ENCODE measurements at places on chromosomes 12 and 14.

- DNase-seq = no peak
These were observed 34.6 kb downstream of the LMNTD1 start for GRCh38 chr12:25518512-25518911.

DNA sequence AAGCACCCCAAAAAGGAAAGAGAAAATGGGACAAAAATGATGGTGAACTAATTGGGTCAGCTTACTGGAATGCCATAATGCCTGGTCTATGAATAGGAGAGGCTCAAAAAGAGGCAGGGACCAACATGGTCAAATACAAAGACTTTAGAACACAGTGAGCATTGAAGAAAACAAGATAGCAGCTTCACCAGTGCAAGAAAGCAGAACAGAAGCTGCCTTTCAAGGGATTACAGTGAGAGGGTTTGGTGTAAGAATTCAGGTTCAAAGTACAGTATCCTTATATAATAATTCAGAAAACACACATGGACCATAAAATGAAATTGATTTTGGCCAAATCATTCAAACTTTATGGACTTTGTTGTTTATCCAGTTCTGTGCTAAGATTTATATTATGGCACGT is 162.1 kb downstream of the NAV3 start:
- DNase-seq = no peak

DNA sequence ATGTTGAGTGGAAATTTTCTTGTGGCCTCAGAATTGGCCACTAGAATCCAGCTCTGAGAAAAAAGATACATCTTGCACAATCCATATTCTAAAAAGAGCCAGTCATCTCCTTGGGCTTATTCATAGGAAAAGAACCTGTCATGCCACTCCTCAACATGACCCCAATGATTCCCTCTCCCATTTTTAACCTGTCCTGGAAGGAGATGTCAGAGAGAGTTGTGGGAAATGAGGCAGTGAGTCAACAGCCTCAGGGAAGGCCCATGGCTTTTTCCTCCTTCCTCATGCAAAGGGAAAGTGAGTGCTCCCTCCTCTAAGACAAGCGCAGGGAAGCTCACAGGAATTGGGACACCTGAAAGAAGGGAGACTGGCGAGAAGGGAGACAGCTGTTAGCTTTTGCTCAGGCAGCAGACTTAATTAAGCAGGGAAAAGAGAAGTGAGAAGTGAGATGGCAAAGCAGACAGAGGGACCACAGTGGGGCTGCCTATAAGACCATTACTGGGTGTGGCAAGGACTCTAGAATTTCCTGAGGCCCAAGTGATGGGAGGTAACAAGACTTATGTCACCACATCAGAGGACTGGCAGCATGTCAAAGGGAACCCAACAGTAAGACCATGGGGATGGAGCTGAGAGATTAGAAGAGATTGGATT is 10.2 kb upstream of the DHRS7 start:
- DNase-seq = peak; percentile 14

DNA sequence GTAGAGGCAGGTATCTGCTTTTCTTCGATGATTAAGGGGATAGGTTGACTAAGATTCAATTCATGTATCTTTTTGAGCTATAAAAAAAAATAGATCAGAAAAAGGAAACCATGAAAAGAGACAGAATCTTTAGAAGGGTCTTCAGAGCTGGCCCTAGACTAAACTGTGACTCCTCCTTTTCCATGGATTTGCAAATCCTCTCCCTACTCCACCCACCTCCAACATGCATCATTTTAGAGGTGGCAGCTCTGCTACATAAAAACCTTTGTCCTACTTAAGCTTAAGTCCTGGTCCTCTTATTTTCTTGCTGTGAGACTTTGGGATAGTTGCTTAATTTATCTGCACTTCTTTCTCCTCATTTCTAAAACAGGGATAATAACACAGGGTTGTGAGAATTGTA is 48.4 kb upstream of the LIMA1 start:
- DNase-seq = peak; percentile 20

DNA sequence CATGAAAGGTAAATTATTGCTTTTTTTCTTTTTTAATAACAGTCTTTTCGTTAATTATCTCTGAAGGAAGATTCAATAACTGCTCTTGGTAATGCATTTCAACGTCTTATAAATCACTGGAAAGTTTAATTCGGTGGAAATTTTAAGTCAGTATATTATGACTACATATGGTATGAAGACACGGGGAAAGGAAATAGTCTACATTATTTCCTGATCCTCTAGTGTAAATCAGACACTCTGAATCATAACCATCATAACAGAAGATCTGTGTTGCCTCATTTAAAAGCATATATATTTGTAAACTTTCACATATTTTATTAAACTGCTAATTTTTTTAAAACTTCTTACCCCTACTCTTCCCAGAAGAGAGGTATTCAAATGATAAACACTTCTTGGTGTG is 53.7 kb downstream of the EFCAB11 start:
- DNase-seq = no peak

DNA sequence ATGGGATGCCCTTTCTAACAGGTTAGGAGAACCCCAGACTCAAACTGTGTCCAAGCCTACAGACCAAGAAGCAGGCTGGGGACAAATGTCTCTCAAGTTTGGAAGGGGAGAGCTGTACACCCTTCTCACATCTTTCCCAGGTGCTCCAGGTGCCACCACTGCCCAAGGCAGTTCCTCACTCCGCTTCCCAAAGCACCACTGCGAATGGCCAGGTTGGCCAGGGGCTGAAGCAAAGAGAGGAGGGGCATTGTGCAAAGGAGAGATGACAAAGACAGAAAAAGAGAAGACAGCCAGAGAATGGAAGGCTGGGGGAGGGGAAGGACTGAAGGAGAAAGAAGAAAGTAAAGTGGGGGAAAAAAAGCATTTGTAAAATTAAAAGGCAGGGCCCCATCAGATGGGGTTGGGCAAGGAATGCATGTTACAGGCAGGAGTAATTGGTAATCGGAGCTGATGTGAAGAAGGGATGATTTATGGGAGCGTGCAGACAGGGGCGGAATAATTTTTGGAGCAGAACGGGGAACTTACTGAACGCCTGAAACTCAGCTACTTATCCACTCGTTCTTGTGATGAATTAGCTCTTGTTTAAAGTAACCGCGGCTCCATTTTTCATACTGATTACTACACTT is 165.8 kb downstream of the ESRRB start:
- no peak for DNase-seq

DNA sequence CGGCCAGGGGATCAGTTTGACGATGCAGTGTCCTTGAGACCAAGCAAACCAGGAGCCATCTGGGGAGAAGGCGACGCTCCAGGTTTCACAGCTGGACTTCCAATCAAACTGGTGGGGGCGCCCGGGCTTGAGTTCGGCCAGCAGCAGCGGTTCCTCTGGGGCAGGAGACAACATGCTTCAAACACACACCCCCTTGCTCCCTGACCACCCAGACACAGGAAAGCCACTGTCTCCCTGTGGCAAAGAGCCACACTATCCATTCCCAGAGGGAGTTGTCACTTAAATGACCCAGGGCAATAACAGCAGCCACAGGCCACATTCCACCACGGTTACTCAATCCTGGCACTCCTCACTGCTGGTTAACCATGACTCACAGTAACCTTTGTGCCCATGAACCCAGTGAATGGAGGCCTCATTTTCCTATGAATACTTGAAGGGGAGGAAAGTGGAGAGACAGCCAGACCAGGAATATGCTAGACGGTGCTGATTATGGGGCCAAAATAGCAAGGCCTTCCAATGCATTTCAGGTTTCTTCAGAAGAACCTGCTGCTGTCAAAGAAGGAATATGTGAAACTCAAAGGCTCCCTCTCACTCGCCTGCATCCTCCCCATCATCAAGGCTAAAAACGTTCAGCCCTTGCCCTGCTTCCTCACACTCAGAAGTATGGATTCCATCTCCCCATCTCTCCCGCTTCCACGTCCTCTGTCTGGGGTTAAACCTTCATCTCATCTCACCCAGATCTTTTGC is 8.5 kb downstream of the WSB2 start:
- DNase-seq = no peak

DNA sequence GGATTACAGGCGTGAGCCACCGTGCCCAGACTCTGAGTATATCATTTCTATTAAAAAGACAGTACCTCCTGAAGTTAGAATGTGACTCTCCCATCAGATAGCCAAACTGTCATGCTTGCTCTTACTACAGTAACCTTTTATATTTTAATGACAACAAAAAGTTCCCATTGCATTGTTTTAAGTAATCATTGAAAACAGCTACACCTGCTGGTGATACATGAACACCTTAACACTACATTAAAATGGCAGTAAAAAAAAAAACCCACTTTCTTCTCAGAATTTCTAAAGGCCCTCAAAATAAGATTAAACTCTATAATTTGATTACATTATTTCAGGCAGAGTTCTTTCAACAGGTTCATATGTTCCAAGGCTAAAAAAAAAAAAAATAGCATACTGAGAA is 76.7 kb downstream of the SH2B3 start:
- DNase-seq = no peak

- no peak for DNase-seq
These were observed 9.7 kb downstream of the TCL1B start for GRCh38 chr14:95695913-95696312.

DNA sequence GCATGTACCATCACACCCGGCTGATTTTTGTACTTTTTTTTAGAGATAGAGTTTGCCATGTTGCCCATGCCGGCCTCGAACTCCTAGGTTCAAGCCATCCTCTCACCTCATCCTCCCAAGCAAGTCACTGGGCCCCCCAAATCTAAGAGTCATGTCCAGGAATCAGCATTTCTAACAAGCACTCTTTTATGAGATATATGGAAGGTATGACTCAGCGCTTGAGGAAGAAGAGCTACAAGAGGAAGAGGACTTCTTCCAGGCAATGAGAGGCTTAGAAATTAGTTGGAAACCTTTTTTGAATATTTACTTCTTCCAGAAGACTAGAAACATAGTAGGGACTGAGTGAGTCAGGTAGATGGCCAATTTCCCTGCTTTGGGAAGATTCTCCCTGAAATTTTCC is 114.5 kb downstream of the HMGA2 start:
- no peak for DNase-seq

DNA sequence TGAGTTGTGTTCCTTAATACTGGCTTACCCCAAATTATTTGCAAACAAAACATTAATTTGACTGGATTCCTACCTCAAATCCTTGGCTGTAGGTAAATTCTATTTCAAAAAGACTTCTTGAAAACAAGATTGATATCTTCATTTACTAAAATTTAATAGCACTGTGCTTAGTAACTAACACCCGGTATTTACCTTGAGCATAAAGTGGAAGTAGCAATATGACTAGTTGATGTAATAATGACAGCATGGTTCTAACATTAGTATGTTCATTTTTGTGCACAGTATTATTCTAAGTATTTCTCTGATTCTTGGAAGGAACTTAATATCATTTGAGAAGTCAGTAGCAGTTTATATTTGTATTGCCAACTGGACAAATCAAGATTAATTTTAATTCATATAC is 96.8 kb downstream of the PPHLN1 start:
- DNase-seq = no peak

DNA sequence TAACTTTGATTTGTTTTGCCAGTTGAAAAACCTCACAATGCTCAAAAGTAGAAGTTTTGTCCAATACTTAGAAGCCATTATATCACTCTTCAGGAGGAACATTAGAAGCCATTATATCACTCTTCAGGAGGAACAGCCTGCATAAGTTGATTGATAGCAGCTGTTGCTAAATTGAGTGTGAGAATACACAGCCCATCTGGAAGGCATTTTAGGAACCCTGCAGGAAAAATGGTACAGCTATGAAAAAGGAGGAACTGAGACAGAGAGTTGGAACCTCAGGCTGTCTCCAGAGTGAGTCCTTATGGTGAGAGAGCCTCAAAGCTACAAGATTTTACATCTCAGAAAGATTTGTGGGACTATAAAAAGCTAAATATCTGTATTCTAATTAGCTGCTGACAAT is 207.0 kb downstream of the MYRFL start:
- DNase-seq = no peak

DNA sequence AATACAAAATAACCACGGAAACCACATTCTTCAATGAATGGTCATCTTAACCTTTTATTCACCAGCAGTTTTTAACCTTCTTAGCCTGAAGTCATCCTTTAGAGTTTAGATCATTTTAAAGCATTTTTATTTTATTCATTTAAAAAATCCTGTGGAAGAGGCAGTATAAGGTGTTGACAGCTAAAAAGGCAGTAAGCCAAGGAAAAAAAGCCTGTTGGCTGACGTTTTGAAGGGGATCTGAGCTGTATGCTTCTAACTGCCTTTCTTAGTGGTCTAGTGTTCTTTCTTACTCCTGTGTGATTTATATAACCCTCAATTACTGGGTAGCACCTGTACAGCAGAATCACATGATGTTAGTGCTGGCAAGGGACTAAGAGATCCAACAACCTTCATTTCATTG is 438.3 kb upstream of the SEL1L start:
- DNase-seq = no peak

DNA sequence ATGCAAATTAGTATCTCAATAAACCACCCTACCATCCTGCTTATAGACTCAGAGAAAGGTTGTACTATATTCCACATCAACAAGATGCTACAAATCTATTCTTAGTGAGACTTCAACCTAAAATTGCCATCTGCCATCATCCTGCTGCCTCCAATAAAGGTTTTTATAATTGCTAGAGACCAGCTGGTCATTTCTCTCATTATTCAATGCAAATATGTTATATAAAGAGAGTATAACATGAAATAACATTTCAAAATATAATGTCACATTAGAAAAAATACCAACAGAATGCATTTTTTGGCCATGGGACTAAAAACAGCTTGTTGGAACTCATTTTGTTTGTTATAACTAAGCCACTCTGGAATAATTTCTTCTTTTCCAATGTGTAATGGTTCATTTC is 247.3 kb downstream of the LRIG3 start:
- DNase-seq = no peak

GRCh38 chr12:97288531-97288930 is 174.1 kb upstream of the RMST start:
- DNase-seq = no peak

GRCh38 chr12:70402597-70402996 is 36.5 kb downstream of the KCNMB4 start:
- DNase-seq = no peak

GRCh38 chr14:37655418-37655817 is 60.0 kb downstream of the TTC6 start:
- no peak for DNase-seq

GRCh38 chr12:47032644-47033043 is 46.8 kb upstream of the PCED1B start:
- peak; percentile 50 for DNase-seq

- no peak for DNase-seq
These were observed 8.3 kb downstream of the KRT7 start for GRCh38 chr12:52241205-52241842.

GRCh38 chr14:96338551-96338950 is 24.6 kb downstream of the ATG2B start:
- no peak for DNase-seq

GRCh38 chr12:68286396-68286795 is 33.0 kb upstream of the IL22 start:
- peak; percentile 34 for DNase-seq

- no peak for DNase-seq
These were observed 34.1 kb downstream of the ZNF664 start for GRCh38 chr12:124006846-124007713.

- no peak for DNase-seq
These were observed 11.5 kb upstream of the TSPAN11 start for GRCh38 chr12:30914986-30915591.

Measured in NCI-H82 (cell line).